Hindlimb muscle (tissue), 1 donor: ENCODE measurements at places on chromosomes 16 and 17.

GRCh38 chr16:88806491-88807111 lies 3.0 kb downstream of the CDT1 start:
- DNase-seq = no peak

GRCh38 chr16:57470711-57471110 lies 8.2 kb downstream of the POLR2C start:
- DNase-seq = no peak

GRCh38 chr17:51032850-51033249 lies 87.8 kb downstream of the SPAG9 start:
- no peak for DNase-seq

GRCh38 chr17:81837641-81838040 lies 2.8 kb upstream of the PPP1R27 start:
- no peak for DNase-seq

DNA sequence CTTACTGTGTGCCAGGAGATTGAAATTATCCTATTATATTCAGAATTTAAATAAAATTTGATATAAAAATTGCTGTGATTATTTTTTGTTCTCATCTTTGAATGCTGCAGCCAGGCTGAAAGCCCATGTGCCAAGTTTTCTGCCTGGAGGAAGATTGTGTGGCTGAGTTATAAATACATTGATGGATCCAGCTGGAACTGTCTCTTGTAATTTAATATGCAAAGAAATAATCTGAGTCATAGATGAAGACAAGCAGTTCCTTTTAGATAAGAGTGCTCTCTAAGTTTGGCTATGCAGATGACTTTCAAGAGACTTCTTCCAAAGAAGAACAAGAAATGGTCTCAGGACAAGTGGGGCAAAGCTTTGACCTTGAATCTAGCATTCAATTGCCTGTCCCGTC lies 871.0 kb downstream of the CDH11 start:
- DNase-seq = peak; percentile 9

DNA sequence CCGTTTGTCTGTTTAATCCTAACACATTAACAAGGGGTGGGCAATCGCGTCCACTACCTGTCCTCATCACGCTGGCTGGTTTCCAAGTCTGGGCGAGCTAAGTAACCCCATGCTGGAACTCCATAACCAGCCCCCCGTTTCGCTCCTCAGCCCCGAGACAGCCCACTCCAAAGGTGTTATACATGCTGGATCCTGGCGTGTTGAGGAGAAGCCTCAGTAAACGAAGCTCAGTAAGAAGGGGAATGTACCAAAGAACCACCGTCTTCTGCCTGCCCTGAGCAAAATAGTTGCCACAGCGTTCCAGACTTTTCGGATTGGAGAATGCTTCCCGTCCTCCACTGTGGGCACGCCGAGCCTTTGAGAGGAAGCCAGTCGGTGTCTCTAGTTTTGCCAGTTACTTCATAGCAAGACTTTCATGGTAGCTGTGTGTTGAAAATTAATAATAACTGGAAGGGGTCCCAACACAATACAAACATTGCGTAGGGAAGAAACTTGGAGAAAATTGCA lies 16.1 kb upstream of the C17orf78 start:
- DNase-seq = peak; percentile 6

DNA sequence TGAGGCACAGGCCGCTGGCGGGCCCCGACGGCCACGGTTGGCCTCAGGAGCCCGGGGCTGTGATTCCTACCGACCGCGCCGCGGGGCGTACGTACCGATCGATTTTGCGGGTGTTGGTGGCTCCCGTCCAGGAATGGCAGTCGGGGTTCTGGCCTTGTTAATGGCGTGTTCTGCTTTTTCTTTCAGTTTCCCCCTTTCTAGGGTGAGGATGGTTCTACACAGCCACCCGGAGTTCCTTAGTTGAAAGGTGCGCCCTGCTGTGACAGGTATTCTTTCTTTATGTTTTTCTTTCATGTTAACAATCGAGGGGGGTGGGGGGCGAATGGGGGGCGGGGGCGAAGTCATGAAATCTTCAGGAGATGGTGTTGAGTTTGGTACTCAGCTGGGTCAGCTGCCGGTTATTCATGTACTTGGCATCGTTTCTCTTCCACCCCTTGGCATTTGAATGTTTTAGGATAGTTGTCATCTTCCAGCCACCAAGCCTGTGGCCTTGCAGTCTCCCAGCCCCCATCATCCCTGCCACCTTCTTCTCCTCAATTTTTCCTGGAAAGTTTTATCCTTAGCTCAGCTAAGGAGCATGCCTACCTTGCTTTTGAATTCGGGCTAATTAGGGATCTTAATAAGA lies 802 bp downstream of the CYLD start:
- peak; percentile 12 for DNase-seq

DNA sequence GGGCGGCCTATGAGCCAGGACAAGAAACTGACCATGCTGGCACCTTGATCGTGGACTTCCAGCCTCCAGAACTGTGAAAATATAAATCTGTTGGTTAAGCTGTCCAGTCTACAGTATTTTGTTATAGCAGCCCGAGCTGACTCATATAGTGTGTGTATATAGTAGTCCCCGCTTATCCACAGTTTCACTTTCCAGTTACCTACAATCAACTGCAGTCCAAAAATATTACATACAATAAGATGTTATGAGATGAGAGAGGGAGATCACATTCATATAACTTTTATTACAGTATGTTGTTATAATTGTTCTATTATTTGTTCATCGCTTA lies 4.9 kb downstream of the MT3 start:
- no peak for DNase-seq
